Anterior cingulate cortex (tissue), 58 donors: ENCODE measurements at places on chromosomes 7 and 10.

DNA sequence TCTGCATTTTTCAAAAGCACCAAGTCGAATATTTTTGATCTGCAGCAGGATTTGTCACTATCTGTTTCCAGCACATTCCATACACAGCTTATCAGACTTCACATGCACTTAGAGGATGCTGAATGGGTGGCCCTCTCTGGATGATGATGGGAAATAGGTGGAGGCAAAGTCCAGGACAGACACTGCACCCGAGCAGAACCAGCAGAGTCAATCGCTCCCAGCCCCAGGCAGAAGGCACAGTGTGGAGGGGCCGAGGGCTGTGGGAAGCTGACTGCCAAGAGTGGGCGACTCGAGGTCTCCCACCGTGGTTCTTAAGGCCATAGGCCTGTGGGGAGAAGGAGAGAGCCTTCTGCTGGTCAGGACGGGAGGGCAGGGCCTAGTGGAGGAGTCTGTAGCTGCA, 490.2 kb upstream of the MGMT start:
- no peak for DNase-seq

GRCh38 chr10:73094986-73095480, 1.6 kb downstream of the P4HA1 start:
- no peak for DNase-seq

GRCh38 chr7:157521752-157522151, 184.9 kb downstream of the DNAJB6 start:
- no peak for DNase-seq

DNA sequence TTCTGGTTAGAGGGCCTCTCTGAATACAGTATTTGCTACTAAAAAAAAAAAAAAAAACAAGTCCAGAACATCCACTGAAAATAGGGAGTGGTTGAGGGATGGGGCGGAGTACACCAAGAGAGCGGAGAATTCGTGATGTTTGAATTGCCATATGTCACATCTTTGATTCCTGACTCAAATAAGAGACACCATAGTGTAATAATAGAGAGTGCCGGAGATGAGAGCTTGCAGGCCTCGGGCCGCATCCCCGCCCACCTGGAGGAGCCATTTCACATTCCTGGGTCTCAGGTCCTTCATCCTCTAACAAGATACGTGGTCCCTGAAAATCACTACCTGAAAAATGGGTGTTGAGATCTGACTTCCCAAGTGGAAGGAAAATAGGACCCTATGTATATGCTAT, 46.8 kb downstream of the KIAA1549 start:
- DNase-seq = no peak

- no peak for DNase-seq
Observed at GRCh38 chr10:78295242-78295641, 261.6 kb downstream of the RPS24 start.

GRCh38 chr10:10684972-10685371, 332.7 kb upstream of the CELF2 start:
- no peak for DNase-seq

DNA sequence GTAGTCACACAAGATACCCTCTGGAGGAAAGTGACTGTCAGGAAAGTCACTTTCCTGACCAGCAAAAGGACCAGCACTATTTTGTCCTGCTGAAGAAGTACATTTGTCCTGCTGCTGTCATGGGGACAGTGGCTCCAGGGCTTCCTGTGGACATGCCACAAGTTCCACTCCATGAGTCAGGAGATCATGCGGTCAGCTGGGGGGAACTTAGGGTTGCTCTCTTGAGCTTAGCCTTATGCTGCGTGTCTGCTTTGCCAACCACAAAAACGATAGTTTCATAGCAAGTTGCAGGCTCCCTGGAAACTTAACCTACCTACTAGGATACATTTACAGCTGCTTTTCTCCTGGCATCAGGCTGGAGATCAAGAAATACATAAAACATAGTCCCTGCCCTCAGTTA, 19.8 kb upstream of the ALOX5 start:
- DNase-seq = no peak

- DNase-seq = no peak
Observed at GRCh38 chr7:46448478-46448877, 527.4 kb upstream of the IGFBP3 start.

DNA sequence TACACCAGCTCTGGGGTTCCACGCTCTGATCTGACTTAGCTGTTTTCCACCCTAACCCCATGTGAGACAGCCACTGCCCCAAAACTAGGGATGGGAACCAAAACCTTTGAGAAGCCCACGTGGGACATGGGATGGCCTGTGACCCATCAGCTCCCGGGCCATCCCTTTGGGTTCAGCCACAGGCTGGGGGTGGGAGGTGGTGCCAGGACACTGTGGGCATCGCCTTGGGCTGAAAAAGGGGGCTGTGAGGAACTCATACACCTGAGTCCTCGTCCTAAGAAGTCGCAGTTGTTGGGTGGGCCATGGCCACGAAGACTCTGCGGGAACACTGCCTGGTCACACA, 379.1 kb downstream of the DNAJB6 start:
- no peak for DNase-seq

- DNase-seq = no peak
Observed at GRCh38 chr10:20853276-20853675, 43.8 kb downstream of the NEBL start.

- DNase-seq = no peak
Observed at GRCh38 chr7:94590526-94591162, 65.3 kb downstream of the SGCE start.

DNA sequence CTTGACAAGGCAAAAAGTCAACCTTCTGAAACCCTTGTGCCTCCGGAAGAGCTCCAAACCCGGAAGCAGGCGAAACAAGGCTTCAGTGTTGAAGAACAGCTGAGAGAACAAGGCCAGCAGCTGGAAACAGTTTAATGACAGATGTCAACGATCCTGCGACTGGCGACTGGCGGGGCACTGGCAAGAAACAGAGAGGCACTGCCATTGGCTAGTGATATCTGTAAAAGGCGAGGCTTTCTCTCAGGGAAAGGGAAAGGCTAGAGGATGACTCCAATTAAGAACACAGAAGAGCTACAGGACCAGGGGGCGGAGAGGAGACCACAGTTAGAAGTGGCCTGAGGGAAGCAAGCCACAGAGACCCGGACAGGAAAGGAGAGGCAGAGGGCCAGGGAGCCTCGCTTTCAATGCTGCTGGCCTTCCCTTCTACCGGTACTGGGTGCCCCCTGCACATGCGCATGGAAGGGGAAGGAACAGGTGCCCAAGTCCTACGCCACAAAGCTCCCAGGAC, 19.4 kb downstream of the ITGB1 start:
- DNase-seq = peak; percentile 23
